Activated CD4-positive, alpha-beta T cell treated with anti-CD3 and anti-CD28 coated beads, Interleukin-2, amount 50 U/mL, for 48 hours (primary cell): ENCODE measurements at places on chromosomes 1 and 21.
A peak's percentile ranks its signal among the peaks of the same experiment; 100 is the strongest.

GRCh38 chr1:19759740-19760089 is 40.0 kb downstream of the TMCO4 start:
- no peak for DNase-seq

- no peak for DNase-seq
These were observed 62.3 kb downstream of the HLCS start for GRCh38 chr21:36904093-36904666.

DNA sequence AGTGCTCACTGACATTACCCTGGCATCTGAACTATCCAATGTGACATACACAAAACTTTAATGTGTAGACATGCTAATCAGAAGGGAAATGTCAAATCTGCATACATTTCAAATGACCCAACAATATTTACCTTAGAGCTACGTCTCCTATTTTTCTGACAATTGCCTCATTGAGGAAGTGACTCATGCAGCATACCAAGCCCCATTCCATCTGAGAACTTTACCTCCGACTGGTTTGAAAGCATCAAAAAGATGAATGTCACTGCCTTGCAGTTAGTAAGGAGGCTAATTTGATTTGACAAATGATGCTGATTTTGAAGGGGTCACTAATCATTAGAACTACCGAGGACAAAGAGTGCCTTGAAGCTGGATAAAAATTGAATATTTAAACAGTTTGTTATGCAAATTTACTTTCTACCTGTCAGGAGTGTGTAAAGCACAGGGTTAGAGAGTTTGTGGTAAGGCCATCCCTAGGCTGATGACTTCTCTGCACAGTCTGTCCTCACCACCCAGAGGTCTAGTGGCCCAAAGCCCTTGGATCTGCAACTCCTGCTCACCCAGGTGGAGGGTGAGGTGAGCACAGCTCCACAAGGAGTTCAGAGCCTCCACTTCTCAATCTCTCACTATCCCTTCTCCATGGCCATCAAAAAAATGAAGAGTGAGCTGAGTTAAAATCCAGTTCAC is 500.3 kb upstream of the C1orf87 start:
- no peak for DNase-seq

GRCh38 chr1:180905927-180906326 is 6.8 kb upstream of the KIAA1614 start:
- no peak for DNase-seq

- DNase-seq = peak; percentile 60
These were observed 657 bp upstream of the LIN9 start for GRCh38 chr1:226309398-226310244.

DNA sequence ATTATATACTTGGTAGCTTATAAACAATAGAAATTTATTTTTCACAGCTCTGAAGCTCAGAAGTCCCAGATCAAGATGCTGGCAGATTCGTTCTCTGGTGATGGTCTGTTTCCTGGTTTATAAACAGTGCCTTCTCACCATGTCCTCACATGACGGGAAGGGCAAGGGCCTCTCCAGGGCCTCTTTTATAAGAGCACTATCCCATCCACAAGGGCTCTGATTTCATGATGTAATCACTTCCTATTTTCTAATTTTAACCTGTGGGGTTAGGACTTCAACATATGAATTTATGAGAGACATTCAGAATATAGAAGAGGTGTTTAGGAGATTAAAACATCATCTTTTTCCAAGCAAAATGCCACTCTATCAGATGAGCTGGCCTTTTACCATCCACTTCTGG is 32.1 kb upstream of the PLPPR4 start:
- no peak for DNase-seq

DNA sequence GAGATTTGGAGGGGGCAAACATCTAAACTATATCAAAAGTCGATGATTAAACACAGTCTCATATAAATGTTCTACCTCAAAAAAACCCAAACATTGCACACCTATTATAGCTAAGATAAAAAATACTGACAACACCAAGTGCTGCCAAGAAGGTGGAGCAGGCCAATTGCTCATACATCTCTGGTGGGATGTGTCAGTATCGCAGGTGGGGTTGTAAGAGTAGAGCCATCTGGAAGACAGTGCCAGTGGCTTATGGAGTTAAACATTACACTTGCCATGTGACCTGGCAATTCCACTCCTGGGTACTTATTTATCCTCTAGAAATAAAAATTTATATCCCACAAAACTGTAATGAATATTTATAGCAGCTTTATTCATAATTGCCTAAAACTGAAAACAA is 213.4 kb downstream of the DISC1 start:
- DNase-seq = no peak

DNA sequence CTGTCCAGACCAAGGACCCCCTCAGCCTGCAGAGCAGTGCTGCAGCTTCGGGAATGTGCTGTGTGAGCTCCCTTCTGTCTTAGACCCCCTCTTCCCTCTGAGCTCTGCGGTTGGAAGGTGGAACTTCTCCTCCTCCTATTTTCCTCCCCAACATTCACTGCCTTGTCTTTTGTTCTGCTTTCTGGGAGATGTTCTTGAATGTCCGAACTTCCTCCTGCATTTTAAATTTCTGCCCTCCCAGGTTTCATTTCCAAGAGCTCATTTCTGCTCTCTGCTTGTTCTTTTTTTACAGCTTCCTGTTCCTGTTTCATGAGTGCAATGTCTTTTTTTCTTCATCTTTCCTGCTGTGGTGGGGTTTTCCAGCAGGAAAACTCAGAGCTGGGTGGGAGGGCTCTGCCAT is 29.3 kb downstream of the RRP1 start:
- no peak for DNase-seq

DNA sequence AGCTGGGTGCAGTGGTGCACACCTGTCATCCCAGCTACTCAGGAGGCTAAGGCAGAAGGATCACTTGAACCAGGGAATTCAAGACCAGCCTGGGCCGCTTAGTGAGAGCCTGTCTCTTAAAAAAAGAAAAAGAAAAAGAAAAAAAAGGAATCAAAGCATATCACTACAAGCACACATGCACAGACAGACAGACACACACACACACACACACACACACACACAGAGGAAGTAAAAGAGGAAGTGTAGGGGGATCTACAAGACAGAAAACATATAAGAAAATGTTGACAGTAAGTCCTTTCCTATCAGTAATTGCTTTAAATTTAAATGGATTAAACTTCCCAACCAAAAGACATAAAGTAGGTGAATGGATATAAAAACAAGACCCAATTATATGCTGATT is 180.3 kb downstream of the FAF1 start:
- DNase-seq = no peak

DNA sequence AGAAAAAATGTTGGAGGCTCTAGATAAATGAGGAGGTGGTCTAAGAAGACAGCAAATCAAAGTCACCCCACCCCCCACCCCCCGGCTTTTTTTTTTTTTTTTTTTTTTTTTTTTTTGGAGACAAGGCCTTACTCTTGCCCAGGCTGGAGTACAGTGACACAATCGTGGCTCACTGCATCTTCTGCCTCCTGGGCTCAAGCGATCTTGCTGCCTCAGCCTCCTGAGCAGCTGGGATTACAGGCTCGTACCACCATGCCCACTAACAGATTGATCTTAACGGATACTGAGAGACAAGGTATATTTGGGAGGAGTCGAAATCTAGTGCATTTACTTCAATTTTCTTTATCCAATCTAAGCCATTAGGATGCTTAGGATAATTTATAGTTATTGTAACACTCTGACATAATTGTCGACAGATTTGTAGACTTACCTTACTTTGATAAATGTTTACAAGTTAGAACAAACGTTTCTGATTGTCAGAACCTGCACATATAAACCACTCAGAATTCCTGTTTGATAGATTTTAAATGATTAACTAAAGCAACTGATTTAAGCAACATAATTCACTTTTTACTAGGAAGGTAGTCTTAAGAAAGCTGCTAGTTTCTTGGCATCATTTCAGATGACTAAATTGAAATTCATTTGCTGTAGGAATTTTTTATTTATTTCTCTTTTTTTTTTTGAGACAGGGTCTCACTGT is 33.7 kb upstream of the NBL1 start:
- no peak for DNase-seq

DNA sequence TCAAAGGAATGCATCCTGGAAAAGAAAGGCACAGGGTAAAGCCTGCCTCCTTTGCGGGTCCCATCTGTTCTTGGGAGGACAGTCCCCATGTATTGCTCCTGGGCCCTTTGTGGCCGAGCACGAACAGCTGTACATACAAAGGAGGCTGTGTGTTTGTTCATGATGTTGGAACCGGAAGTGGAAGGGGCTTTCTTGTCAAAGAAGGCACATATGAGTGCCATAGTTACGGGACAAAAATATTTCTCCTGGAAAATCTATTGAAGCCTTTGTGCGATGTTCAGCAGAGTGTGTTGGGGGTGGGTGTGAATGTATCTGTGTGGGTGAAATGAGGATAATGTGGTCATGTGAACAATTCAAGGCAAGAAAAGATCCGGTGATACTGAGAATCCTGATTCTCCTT is 297.6 kb downstream of the DISC1 start:
- DNase-seq = no peak

DNA sequence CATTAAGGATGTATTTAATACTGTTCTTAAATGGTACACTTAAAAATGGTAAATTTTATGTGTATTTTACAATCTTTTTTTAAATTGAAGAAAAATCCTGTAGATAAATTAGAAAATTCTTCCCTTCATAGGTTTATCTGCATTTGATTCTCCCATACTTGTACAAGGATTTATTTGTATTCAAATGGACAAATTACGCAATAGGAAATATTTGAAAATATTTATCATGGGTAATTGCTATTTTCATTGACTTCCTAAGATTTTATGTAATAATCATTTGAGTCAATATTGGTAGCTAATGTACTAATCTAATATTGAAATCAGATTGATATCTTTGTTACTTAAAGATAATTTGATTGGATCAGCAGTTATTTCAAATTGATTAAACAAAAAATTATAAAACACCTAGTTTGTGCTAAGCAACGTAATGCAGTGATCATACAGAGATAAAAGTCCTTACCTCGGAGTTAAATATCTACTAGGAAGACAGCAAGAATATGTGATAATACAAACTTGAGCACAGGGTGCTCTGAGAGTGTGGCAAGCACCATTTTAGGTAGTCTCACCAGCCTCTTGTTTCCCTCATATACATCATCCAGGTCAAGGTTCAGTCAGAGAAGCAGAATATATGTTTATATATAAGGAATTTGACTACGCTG is 11.3 kb upstream of the C1orf162 start:
- no peak for DNase-seq

- DNase-seq = no peak
These were observed 102.1 kb downstream of the KCND3 start for GRCh38 chr1:111887385-111887784.

DNA sequence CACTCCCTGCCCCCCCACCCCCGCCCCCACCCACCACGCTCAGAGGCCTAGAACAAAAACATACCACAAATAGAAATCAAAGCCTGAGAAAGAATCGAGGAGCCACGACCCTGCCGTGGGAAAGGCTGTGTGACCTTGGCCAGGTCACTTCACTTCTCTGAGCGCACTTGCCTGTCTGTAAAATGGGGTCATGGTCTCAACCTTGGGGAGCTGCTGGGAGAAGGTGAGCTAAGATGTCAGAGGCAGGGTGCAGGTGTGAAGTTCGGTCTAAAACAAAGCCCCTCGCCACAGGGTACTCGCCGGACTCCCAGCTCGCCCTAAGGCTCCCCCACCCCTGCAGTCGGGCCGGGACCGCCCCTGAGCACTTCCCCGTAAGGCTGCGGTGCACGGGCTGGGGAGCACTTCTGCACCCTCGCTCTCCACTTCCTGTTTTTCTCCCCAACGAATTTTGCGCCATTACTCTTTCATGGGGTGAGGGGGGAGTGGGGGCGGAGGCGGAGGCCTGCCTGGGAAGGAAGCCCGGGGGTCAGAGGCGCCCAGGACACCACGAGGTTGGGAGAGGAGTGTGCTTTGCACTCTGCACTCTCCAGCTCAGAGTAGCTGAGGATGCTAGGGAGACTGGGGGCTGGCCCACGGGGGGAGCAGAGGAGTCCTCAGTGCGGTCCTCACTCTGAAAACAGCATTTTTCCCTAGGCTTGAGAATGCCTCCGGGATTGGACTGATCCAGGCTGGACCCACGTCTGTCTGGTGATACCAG is 21.9 kb upstream of the PIK3CD start:
- DNase-seq = peak; percentile 86

DNA sequence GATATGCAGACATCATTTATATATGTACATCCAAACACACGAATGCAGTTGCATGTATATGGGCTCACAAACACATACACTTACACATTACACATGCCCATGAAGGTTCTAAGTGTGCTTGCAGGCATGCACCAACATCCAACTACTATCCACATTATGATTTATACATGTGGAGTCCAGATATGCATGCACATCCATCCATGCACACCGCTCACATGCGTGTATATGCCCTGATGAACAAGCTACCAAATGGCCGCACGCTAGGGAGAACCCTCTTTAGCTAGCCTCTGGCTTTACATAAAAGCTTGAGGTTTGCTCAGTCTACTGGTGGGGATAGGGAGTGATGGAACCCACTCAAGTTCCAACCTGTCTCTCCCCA is 8.5 kb downstream of the GPR3 start:
- DNase-seq = no peak

DNA sequence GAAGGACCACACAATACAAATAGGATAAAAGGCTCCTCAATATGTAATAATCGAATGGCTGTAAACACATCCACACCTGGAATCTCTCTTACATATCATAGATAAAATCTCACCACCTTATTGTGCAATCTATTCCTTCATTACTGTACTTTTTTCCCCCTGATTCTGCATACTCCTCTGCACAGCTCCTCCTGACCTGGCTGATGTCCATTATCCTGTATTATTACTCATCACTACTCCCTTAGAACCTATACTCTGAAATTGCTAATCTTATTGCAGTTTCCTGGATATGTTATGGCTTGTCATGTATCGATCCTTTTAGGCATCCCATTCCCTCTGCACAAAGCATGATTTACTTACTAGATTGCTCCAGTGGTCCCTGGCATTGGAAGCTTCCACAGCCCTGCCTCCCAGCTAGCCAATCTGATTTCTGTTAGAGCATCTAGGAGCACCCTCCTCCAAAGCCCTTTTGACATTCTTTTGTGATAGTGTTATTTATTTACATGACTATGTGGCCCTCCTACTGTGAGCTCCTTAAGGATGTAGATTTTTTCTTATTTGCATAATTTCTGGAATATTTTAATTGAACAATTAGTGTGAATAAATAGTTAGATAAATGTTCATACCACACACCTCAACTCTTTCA is 24.2 kb upstream of the PHGDH start:
- no peak for DNase-seq

- DNase-seq = no peak
These were observed 388.6 kb downstream of the MATN1 start for GRCh38 chr1:30334767-30335166.

DNA sequence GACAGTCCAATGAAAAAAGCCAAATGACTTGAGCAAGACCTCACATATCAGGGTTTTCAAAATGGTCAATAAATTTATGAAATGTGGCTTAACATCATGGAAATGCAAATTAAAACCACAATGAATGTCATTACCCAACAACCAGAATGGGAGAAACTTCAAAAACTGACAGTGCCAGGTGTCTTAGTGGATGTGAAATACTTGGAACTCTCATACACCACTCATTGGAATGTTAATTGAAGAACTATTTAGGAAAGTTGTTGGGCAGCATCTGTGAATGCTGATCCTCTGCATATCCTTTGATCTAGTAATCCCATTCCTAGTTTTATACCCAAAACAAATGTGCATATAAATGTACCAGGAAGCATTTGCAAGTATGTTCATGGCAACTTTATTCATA is 19.2 kb upstream of the BACH1 start:
- no peak for DNase-seq

- no peak for DNase-seq
These were observed 27.0 kb downstream of the SLAMF1 start for GRCh38 chr1:160619742-160620277.

- no peak for DNase-seq
These were observed 486 bp downstream of the NIPAL3 start for GRCh38 chr1:24415910-24416665.
